ENCODE measurements at places on chromosomes 12 and 14. TPM values are rescaled to one million over a fixed set of nuclear protein-coding genes. Genes with fewer than 3 reads are reported as not detected.

DNA sequence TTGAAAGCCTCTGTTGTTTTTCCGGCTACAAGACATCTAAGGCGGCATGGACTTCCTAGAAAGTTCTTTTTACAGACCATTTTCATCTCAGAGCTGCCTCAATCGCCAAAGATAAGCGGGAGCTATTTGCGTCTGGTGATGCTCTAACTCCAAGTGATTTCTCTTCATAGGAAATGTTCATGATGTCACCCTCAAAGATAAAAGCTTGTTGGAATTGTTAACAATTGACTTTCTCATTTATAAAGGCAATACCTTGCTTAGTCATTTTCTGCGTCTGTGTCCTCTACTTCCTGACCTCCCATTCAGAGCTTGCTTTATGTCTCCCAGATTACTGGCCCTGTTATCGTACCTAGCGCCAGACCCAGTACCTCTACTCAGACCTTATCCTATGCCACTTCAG lies 259.0 kb upstream of the G2E3 start:
- H3K4me3 ChIP-seq, result no peak overlapping the region
- no peak overlapping the region for H3K27ac ChIP-seq
- DNase-seq, result no peak
- no peaks in the 10 kb centered on the region for H3K36me3 ChIP-seq

- H3K4me1 ChIP-seq, result no peaks in the 10 kb centered on the region
- H3K36me3 ChIP-seq, result no peaks in the 10 kb centered on the region
- no peaks in the 10 kb centered on the region for H3K27me3 ChIP-seq
- H3K27ac ChIP-seq, result no peak overlapping the region
Observed at GRCh38 chr12:19962192-19962591, 406.1 kb upstream of the PDE3A start.

- DNase-seq, result no peak
- H3K4me3 ChIP-seq, result no peak overlapping the region
- no peaks in the 10 kb centered on the region for H3K36me3 ChIP-seq
- H3K27ac ChIP-seq, result no peak overlapping the region
- H3K4me1 ChIP-seq, result no peaks in the 10 kb centered on the region
Observed at GRCh38 chr12:22459838-22460490, 84.4 kb downstream of the C2CD5 start.

GRCh38 chr12:40154381-40154780 lies 48.5 kb upstream of the SLC2A13 start:
- no peaks in the 10 kb centered on the region for H3K27me3 ChIP-seq
- H3K4me1 ChIP-seq, result no peaks in the 10 kb centered on the region
- H3K4me3 ChIP-seq, result no peak overlapping the region
- H3K36me3 ChIP-seq, result no peaks in the 10 kb centered on the region
- no peak overlapping the region for H3K27ac ChIP-seq

DNA sequence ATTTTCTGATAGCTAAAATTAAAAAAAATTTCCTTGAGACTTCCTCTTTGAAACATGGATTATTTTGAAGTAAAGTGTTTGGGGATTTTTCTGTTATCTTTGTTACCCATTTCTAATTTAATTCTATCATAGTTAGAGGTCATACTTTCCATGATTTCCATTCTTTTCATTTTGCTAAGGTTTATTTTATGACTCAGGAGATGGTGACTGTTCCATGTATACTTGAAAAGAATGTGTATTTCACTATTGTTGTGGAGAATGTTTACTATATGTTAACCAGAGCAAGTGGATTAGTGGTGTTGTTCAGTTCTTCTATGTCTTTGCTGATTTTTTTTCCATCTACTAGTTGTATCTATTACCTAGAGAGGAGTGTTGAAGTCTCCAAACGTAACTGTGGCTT lies 250.5 kb upstream of the PELI2 start:
- no peak overlapping the region for H3K27ac ChIP-seq
- H3K4me1 ChIP-seq, result no peaks in the 10 kb centered on the region
- no peak for DNase-seq
- no peaks in the 10 kb centered on the region for H3K36me3 ChIP-seq

DNA sequence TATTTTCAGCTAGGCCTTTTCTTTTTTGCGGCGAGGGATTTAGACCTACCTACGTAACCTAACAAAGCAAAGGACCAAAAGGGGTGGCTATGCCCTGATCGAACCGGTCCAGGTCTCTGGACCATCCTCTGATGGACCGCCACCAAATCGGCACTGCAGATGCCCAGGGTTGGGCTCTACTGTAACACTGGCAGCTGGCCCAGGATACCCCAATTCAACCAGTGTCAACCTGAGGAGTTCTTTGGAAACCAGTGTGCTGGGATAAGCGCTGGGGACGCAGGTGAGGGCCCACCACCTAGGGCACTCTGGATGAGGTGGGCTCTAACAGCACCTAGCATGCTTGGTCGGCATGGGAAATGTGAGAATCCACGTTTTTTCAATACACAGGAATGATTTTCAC lies 32.2 kb downstream of the FBXO21 start:
- H3K4me3 ChIP-seq, result no peak overlapping the region
- DNase-seq, result no peak
- no peaks in the 10 kb centered on the region for H3K4me1 ChIP-seq
- no peak overlapping the region for H3K27ac ChIP-seq

- no peaks in the 10 kb centered on the region for H3K36me3 ChIP-seq
- no peaks in the 10 kb centered on the region for H3K4me1 ChIP-seq
- no peaks in the 10 kb centered on the region for H3K27me3 ChIP-seq
- no peak overlapping the region for H3K4me3 ChIP-seq
- peak; percentile 24 for DNase-seq
Observed at GRCh38 chr14:100764471-100765115, 37.9 kb downstream of the DLK1 start.

USP30 gene
- polyA plus RNA-seq, result 12.0 TPM

GRCh38 chr14:89276424-89276975 lies 140.5 kb downstream of the FOXN3 start:
- DNase-seq, result no peak
- no peaks in the 10 kb centered on the region for H3K36me3 ChIP-seq
- H3K4me3 ChIP-seq, result no peak overlapping the region
- no peaks in the 10 kb centered on the region for H3K4me1 ChIP-seq

- H3K27ac ChIP-seq, result no peak overlapping the region
- no peak overlapping the region for H3K4me3 ChIP-seq
- no peaks in the 10 kb centered on the region for H3K36me3 ChIP-seq
- DNase-seq, result no peak
- peaks cover 8% of the 10 kb centered on the region for H3K27me3 ChIP-seq
- no peaks in the 10 kb centered on the region for H3K4me1 ChIP-seq
Observed at GRCh38 chr14:78403278-78403815, 233.2 kb downstream of the NRXN3 start.

- DNase-seq, result no peak
- H3K4me3 ChIP-seq, result no peak overlapping the region
- H3K27ac ChIP-seq, result no peak overlapping the region
- no peaks in the 10 kb centered on the region for H3K27me3 ChIP-seq
- H3K36me3 ChIP-seq, result peaks cover 97% of the 10 kb centered on the region
Observed at GRCh38 chr14:102452302-102452701, 57.3 kb downstream of the ANKRD9 start.

- no peak overlapping the region for H3K27ac ChIP-seq
- H3K36me3 ChIP-seq, result peaks cover 33% of the 10 kb centered on the region
- no peaks in the 10 kb centered on the region for H3K27me3 ChIP-seq
- DNase-seq, result no peak
- no peak overlapping the region for H3K4me3 ChIP-seq
- H3K4me1 ChIP-seq, result no peaks in the 10 kb centered on the region
Observed at GRCh38 chr12:6584293-6584692, 16.2 kb upstream of the NOP2 start.

DNA sequence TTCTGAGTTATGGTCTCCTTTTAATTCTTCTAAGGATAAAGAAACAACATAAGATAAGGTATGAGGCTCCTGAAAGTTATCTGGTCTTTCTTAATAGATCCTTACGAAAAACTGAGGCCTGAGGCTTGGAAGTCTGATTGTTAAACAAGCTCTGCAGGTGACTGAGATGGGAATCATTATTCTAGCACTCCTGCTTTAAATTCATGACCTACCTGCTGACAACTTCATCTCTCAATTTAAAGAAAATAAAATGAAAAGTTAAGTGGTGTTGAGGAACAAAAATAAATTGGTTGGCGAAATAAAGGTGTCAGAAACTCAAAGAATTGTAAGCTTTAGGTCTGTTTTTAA lies 80.1 kb downstream of the FAR2 start:
- H3K4me1 ChIP-seq, result no peaks in the 10 kb centered on the region
- no peak overlapping the region for H3K27ac ChIP-seq
- H3K4me3 ChIP-seq, result no peak overlapping the region

AQP2 gene
- polyA plus RNA-seq, result not detected

DNA sequence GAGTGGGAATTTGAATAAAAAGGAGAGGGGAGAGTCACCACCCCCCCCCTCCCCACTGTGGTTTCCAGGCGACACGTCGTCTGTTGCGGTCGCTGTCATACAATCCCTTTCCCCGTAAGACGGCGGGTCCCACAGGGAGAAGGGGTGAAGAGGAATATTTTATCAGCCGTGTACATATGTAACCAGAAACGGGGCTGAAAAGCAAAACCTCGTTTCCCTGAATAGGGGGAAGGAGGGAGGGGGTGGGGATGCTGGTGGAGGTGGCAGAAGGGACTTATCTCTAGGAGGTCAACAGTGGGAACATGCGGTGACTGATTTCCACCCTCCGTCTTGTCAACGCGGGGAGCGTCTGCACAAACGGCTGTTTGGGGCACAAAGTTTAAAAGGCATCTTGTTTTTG lies 171.4 kb downstream of the RBM19 start:
- no peak for DNase-seq
- no peak overlapping the region for H3K4me3 ChIP-seq
- no peaks in the 10 kb centered on the region for H3K4me1 ChIP-seq
- H3K27me3 ChIP-seq, result no peaks in the 10 kb centered on the region
- H3K27ac ChIP-seq, result no peak overlapping the region
- no peaks in the 10 kb centered on the region for H3K36me3 ChIP-seq

GRCh38 chr12:6792522-6793201 lies 3.3 kb downstream of the CD4 start:
- H3K27ac ChIP-seq, result no peak overlapping the region
- no peaks in the 10 kb centered on the region for H3K4me1 ChIP-seq
- H3K36me3 ChIP-seq, result no peaks in the 10 kb centered on the region
- H3K27me3 ChIP-seq, result no peaks in the 10 kb centered on the region
- H3K4me3 ChIP-seq, result no peak overlapping the region

- no peak overlapping the region for H3K4me3 ChIP-seq
- no peaks in the 10 kb centered on the region for H3K36me3 ChIP-seq
- no peak overlapping the region for H3K27ac ChIP-seq
- no peaks in the 10 kb centered on the region for H3K27me3 ChIP-seq
Observed at GRCh38 chr12:71014180-71014785, 93.7 kb upstream of the PTPRR start.

- no peak overlapping the region for H3K4me3 ChIP-seq
- no peaks in the 10 kb centered on the region for H3K4me1 ChIP-seq
- no peaks in the 10 kb centered on the region for H3K36me3 ChIP-seq
- DNase-seq, result peak; percentile 66
- H3K27me3 ChIP-seq, result no peaks in the 10 kb centered on the region
- no peak overlapping the region for H3K27ac ChIP-seq
Observed at GRCh38 chr14:69363055-69363454, 35.0 kb downstream of the ERH start.

APOF gene
- polyA plus RNA-seq, result not detected

A2ML1 gene
- 0.09 TPM for polyA plus RNA-seq

DNA sequence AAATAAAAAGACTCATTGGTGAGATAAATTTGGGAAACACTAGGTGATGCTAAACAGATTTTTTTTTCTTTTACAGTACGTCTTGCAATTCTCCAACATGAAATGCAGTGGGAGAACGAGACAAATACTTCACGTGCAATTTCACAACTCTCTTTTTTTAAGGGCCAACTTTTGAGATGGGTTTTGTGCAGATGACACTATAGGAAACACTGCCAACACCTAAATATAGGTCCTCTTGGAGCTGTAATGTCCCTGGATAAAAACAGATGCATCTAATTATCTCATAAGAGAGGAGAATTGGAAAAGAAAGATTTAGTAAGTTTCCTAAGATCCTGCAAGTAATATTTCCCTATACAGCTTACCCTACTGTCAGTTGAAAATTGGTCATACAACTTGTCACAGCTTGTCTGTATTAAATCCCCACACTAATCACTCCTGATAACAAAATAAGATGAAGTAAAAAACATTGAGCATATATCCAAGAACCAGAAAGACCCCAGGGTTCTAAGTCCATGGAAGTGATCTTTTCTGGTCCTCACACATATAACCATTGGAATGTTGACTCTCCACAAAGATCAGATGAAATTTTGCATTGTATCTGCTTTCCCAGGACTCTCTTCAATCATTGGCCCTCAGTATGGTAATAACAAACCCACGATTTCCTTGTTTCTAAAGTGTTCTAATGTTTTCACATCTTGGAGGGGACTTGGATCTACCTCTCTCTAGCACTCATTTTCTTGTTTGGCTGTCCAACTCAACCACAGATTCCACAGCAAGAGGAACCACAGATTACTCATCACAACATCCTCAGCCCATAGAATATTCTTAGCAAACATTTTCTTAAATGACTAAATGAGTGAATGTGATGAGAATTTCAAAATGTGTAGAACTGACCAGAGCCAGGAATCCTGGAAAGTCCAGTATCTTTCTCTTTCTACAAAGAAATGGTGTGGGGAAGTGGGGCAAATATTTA lies 769.4 kb upstream of the USP15 start:
- DNase-seq, result no peak
- no peaks in the 10 kb centered on the region for H3K36me3 ChIP-seq
- no peaks in the 10 kb centered on the region for H3K4me1 ChIP-seq
- no peak overlapping the region for H3K4me3 ChIP-seq
- peaks cover 3% of the 10 kb centered on the region for H3K27me3 ChIP-seq
- no peak overlapping the region for H3K27ac ChIP-seq

GRCh38 chr14:92651106-92651757 lies 97.2 kb downstream of the LGMN start:
- no peak overlapping the region for H3K4me3 ChIP-seq
- H3K36me3 ChIP-seq, result no peaks in the 10 kb centered on the region
- H3K27me3 ChIP-seq, result no peaks in the 10 kb centered on the region
- peak; percentile 35 for DNase-seq
- H3K27ac ChIP-seq, result no peak overlapping the region

GRCh38 chr14:104610749-104611310 lies 6.3 kb upstream of the TMEM179 start:
- peaks cover 5% of the 10 kb centered on the region for H3K27me3 ChIP-seq
- no peak overlapping the region for H3K4me3 ChIP-seq
- DNase-seq, result no peak

GRCh38 chr12:130236446-130236845 lies 74.2 kb downstream of the FZD10 start:
- peaks cover 4% of the 10 kb centered on the region for H3K27me3 ChIP-seq
- no peaks in the 10 kb centered on the region for H3K4me1 ChIP-seq
- H3K27ac ChIP-seq, result no peak overlapping the region
- no peak overlapping the region for H3K4me3 ChIP-seq
- no peak for DNase-seq

KRT74 gene
- not detected for polyA plus RNA-seq

BORCS5 gene
- 4.3 TPM for polyA plus RNA-seq

- DNase-seq, result no peak
- no peak overlapping the region for H3K4me3 ChIP-seq
- H3K27ac ChIP-seq, result no peak overlapping the region
- no peaks in the 10 kb centered on the region for H3K27me3 ChIP-seq
- no peaks in the 10 kb centered on the region for H3K4me1 ChIP-seq
- no peaks in the 10 kb centered on the region for H3K36me3 ChIP-seq
Observed at GRCh38 chr12:43501703-43502102, 50.3 kb downstream of the ADAMTS20 start.

KRT83 gene
- polyA plus RNA-seq, result not detected

- H3K27ac ChIP-seq, result no peak overlapping the region
- no peaks in the 10 kb centered on the region for H3K27me3 ChIP-seq
- peaks cover 6% of the 10 kb centered on the region for H3K4me1 ChIP-seq
- H3K4me3 ChIP-seq, result no peak overlapping the region
- H3K36me3 ChIP-seq, result no peaks in the 10 kb centered on the region
Observed at GRCh38 chr12:102063069-102063468, 1.3 kb upstream of the WASHC3 start.

All from psoas muscle (tissue), 8 donors.